ENCODE measurements at places on chromosomes 5 and 9.

GRCh38 chr5:139277171-139277570 is 16.4 kb upstream of the MATR3 start:
- DNase-seq, result no peak

- no peak for DNase-seq
Measured at GRCh38 chr9:35727676-35728040, 4.3 kb downstream of the TLN1 start.

GRCh38 chr5:95668216-95668615 is 14.6 kb downstream of the SPATA9 start:
- no peak for DNase-seq

DNA sequence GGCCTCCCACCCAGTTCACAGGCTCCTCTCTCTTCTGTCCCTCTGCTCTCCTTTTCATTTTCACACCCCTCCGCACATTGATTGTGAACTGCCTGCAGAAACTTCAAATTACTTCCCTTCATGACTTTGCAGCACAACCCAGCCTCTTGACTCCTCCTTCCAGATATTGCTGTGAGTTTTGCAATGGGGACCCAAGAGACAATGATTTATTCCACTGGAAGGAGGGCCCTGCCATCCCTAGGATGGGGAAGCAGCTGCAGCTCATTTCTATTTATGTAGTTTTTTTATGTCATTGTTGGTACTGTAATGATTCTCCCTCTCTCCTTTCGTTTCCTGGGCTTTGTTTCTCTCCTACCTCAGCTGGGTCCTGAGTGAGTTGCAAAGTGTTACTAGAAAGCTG is 364.9 kb downstream of the ICE1 start:
- DNase-seq, result no peak

DNA sequence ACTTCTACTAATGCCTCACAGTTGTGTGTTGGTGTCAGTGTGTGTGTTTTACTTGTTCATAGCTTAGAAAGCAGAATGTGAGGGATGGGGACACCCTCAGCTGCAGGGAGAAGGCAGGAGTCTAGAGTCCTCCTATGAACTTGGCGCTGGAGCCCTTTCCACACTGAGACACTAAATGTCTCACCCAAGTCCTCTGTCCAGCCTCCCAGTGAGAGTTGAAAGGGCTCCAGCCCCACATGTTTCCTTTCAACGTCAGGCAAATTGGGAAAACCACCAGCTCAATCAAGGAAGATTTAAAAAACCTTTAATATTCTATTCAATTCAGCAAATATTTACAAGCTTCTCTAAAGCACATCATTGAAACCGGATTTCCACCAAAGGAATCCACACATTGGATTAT is 167.6 kb upstream of the MSX2 start:
- DNase-seq, result no peak

DNA sequence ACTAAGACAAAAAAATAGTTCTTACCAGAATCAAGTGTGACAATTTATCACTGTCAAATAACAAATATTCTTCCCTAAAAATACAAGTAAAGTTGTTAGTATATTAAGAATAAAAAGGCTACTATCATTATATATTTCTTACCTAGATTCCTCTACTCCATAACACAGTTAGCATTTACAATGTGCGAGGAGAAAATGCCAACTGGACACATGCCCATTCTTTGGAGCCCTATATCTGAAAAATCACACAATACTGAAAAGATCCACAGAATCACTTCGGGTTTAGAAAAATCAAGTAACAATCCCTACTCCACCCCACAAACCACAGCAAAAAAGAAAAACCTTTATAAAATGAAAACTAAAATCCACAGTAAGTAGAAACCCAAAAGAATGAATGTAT is 70.9 kb downstream of the PKD2L2 start:
- no peak for DNase-seq

GRCh38 chr5:168770036-168770498 is 190.9 kb upstream of the PANK3 start:
- no peak for DNase-seq

GRCh38 chr5:100421360-100421759 is 113.8 kb upstream of the FAM174A start:
- DNase-seq, result no peak

- DNase-seq, result no peak
Measured at GRCh38 chr5:14663734-14664269, 716 bp upstream of the OTULIN start.
